Mucosa of descending colon (tissue), 3 donors: ENCODE measurements at places on chromosomes 6 and 20.

GRCh38 chr20:43750774-43751166, 24.0 kb upstream of the GTSF1L start:
- no peak for DNase-seq

- no peak for DNase-seq
Observed at GRCh38 chr6:72977114-72977513, 248.2 kb downstream of the KHDC1L start.

DNA sequence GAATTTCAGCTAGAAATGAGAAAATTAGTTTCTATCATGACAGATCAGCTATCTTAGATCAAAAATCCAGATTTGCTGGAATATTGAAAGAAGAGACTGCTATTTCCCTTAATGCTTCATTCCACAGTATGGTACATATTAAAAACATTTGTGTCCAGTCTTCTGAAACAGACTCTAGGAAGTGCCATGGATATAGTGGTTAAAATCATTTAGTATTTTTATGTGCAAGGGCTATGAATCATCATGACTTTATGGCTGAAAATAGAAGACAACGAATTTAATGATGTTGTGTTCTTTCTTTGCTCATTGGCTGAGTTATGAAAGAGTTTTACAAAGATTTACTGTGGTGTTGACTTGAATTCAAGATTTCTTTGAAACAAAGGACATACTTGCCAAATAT, 146.6 kb downstream of the ANKRD60 start:
- no peak for DNase-seq

DNA sequence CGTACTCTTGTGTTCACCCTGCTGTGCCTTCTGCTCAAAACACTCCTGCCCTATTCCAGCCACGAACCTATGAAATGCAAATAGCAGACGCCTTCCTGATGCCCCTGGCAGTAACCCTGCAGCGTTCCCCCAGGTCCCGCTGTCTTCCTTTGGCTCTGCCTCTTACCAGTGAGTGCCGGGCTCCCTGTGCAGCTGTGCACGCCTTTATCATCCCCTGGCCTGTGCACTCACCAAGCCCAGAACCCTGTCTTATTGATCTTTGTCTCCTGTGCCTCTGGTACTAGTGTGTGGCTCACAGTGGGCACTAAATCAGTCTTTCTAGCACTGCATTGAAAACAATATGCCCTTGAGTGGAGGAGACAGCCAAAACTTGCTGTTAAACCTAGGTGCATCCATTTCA, 19.7 kb downstream of the ZDHHC14 start:
- no peak for DNase-seq

- no peak for DNase-seq
Observed at GRCh38 chr6:150177259-150177951, 34.6 kb downstream of the PPP1R14C start.
